ENCODE measurements at places on chromosomes 3 and 15.

DNA sequence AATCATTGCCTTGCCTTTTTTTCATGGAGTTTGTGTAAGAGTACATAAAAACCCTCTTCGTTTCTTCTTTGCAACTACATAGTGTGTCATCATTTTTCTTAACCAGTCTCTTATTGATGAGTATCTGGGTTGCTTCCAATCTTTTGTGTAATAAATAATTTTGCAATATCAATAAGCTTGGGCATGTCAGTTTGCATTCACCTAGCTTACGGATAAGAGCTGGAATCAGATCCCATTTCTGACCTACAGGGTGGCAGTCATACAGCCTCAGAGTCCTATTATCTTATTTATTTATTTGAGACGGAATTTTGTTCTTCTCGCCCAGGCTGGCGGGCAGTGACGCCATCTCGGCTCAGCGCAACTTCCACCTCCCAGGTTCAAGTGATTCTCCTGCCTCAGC lies 18.3 kb downstream of the ANP32A start:
- DNase-seq, result no peak

DNA sequence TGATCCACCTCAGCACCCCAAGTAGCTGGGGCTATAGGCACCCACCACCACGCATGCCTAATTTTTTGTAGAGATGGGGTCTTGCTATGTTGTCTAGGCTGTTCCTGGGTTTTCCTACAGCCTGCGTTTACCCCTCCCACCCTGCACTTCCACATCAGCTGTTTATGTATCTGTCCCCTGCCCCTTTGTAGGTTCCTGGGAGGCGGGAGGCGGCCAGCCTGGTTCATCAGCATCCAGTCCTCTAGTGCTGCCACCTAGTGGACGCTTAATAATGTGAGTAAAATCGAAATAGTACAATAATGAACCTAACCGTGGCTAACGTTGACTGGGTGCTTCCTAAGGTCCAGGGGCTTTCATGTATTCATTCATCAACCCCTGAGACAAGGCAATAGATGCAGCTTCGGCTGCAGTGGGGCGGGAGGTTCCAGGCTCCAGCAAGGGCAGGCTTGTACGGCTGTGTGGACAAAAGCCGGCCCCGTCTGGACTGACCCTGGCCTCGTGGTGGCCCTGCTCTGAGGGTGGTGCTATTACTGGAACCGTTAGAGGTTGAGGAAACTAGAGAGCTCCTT lies 1.2 kb upstream of the LCTL start:
- peak; percentile 88 for DNase-seq

DNA sequence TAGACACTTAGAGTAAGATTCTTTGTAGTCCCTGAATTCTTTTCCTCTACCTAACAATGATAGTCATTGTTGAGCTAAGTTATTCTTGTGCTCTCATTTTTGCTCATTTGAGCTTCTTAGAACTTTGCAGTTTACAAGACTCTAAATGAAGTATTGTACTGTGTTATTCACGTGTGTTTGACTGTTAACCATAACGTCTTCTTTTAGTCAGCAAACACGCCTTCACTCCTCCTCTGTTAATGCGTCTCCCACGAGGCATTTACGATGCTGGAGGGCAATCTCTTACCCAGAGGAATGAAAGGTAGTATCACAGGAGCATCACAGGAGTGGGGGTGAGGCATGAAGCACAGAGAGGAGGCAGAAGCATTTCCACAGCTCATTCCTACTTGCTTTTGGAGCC lies 14.8 kb upstream of the P2RY14 start:
- no peak for DNase-seq

DNA sequence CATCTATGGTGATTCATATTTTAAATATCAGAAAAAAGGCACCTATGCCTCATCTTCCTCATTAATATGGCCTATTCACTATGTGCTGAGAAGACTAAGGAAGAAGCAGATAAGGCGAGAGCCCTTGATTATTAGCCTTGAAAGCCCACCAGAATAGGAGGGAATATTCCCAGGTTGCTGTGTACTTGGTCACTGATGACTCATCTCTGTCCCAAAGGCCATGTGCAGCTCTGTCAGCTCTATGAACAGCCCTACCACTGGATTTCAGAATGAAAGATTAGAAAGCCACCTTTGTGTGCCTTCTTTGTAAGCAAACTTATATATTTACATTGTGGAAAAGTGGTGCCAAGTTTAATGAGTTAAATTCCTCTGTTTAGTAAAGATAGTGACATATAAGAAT lies 211.5 kb downstream of the NFKBIZ start:
- DNase-seq, result peak; percentile 45

- DNase-seq, result no peak
Measured at GRCh38 chr15:95659656-95660055, 670.8 kb upstream of the NR2F2 start.

- DNase-seq, result no peak
Measured at GRCh38 chr15:93771196-93772030, 459.9 kb upstream of the MCTP2 start.

All from GM13976 (cell line).